ENCODE measurements at places on chromosomes 12 and 14.

- no peak for DNase-seq
These were observed 148.1 kb upstream of the LRIG3 start for GRCh38 chr12:59068436-59068835.

DNA sequence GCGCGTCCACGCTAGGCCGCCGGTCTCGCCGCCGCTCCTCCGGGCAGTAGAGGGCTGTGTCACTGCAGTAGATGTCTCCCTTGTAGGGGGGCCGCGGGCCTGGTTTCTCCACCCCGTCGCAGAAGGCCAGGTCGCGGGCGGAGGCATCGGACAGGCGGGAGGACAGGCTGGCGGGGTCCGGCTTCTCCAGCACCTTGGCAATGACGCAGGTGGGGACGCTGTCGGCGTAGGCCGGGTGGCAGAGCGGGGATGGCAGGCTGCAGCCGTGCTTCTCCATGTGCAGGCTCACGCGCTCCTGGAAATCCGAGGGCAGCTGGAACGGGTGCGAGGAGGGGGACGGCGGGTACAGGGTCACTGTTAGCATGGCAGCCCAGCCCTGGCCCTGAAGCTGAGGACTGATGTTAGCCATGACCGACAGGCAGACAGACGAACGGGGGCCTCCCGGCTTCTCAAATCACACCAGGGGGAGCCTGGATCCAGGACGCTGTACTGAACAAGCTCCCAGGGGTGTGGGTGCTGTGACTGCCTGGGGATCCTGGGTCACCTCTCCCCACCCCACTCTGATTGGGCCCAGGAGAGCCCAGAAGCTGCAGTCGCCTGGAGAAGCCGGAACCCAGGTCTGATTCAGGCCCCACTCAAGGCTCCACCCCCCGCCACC lies 48.1 kb downstream of the BEGAIN start:
- no peak for DNase-seq

DNA sequence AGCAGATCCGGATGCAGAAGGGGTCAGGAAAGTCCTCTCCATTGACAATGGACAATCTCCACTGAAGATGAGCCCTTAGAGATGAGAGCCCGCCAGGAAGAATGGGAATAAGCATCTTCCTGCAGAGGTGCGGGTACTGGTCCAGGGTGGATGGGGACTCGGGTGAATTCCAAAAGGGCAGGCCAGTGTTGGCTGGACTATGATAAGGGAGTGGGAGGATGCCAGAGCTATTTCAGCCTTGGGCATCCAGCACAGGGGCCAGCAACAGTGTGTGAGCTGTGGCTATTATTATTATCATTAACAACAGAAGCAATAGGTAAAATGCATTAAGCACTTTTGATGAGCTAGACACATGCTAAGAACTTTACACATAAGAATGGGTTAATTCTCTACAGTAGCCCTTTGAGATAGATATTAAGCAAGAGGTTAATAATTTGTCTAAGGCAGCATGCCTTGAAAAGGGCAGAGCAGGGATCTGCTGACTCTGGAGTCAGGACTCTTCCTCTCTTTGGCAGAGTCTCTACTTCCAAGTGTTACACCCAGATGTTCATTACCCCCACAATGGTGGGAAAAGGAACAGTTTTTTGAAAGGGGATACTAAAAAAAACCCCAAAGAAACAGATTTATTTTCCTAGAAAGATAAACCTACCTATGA lies 55.2 kb downstream of the PRICKLE1 start:
- DNase-seq, result no peak

- DNase-seq, result no peak
These were observed 220.5 kb upstream of the PRICKLE1 start for GRCh38 chr12:42810006-42810405.

GRCh38 chr12:112380663-112381405 lies 1.4 kb downstream of the HECTD4 start:
- DNase-seq, result peak; percentile 19

DNA sequence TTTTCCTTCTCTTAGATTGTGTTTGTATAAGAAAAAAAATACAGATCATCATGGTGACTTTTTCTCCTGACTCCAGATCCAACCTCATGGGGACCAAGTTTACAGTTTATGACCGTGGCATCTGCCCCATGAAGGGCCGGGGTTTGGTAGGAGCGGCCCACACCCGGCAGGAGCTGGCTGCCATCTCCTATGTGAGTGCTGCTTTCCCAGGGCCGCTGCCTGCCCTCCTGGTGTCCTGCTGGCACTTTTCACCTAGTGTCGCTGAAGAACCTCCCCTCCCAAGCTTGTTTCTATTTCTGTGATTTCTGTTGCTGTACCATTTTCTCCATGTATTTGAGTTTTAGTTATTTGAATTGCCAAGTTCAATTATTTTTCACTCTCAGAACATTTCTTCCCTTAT lies 24.8 kb upstream of the TEAD4 start:
- DNase-seq, result no peak

DNA sequence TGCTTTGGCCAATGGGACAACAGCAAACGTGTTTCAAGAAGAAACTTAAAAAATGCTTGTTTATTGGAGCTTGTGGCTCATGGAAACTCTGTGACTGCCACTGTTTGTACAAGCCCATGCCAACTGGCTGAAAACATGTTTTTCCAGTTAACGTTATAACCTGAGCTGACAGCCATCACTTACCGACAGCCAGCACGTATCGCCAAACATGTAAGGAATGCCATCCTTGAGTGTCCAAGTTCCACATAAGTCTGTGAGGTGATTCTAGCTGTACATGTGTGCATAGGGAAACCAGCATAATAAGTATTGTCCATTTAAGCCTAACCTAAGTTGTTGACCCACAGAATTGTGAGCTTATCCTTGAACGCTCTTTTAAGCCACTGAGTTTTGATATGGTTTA lies 596.9 kb downstream of the TRHDE start:
- DNase-seq, result no peak

GRCh38 chr12:49432616-49433015 lies 65.4 kb downstream of the SPATS2 start:
- DNase-seq, result no peak

DNA sequence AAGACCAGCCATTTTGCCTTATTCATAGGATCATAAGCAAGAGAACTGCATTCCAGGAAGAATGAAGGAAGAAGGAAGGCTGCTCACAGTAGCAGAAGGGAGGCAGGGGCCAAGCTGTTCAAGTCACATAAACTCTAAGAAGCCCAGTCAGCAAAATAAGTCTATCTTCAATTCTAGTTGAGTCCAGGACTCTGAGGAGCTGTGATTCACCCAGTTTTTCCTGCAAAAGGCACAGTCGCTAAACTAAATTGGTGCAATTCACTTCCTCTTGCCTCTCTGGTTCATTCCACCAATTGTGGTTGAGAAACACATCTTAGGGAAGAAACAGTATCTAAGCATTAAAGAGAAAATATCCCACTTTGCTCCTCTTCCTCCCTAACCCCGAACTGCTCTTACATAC lies 9.8 kb downstream of the ZNF641 start:
- no peak for DNase-seq

GRCh38 chr14:90577661-90578282 lies 180.9 kb downstream of the CALM1 start:
- DNase-seq, result no peak

DNA sequence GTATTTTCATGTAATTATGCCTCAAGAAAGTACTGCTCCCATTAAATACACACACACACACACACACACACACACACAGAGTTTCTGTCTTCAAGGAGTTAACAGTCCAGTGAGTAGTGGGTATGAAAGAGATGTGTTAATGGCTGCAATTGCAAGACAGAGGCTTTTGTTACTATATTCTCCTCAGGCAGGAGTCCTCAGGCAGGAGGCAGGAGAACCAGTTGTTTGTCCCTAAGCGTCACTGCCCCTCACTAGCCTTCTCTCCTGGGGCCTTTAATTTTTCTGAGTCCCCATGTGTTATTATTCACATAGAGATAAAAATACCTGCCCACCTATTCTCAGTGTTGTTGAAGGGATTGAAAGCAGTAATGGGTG lies 31.2 kb downstream of the DAD1 start:
- no peak for DNase-seq

DNA sequence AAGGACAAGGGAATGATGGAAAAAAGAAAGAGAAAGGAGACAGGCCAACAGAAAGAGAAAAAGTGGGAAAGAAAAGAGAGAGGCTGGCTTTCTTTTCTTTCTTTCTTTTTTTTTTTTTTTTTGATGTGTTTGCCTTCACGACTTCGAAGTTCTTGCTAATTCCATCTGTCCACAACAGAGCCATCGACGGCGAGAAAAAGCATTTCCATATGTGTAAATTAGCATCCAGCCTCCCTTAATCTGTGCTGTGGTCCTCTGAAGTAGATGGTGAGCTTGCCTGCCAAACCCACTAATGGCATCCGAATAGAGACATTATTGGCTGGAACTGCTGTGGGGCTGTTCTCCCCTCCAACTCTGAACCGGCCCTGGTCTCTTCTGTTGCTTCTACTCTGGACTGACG lies 997.4 kb downstream of the BCL11B start:
- no peak for DNase-seq

- DNase-seq, result no peak
These were observed 51.5 kb downstream of the SLC15A4 start for GRCh38 chr12:128772249-128772648.

GRCh38 chr14:77883131-77883846 lies 83.4 kb downstream of the ADCK1 start:
- DNase-seq, result no peak

DNA sequence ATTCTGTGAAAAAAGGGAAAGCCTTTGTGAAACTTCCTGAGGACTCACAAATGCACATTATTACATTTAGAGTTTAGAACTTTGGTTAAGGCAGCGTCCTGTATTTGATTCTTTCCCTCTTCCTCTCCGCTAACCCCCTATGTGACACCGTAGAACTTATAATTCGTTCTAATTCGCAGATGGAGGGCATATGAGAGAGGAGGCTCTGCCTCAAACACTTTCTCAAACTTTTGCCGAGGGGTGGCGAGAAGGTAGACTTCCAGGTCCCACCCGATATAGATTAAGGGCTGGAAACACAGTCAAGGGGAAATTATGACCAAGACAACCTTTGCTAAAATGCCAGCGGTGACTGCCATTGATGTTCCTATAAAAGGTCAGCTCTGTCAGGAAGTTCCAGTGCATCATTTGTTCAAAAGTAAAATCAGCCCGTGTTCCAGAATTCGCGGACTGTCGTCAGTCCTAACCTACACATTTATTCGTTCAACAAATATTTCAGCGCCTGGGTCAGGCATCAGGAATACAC lies 904 bp upstream of the PAPOLA start:
- no peak for DNase-seq

DNA sequence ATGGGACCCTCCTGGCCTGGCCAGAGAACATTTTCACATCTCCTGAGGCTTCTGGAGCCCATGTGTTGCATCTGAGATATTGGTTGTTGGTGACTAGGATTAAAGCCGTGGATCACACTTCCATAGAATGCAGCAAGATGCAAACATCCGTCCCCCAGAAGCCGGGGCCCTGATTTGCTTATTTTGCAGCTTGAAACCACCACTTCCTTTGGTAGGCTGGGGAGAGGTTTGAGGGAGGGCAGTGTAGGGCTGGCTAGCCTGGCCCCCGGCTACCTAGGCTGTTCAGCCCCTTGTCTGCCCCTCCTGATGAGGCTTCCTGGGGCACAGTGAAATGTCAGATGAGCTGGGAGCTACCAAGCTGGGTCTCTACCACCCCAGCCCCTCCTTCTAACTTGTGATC lies 209.7 kb upstream of the PWP1 start:
- no peak for DNase-seq

DNA sequence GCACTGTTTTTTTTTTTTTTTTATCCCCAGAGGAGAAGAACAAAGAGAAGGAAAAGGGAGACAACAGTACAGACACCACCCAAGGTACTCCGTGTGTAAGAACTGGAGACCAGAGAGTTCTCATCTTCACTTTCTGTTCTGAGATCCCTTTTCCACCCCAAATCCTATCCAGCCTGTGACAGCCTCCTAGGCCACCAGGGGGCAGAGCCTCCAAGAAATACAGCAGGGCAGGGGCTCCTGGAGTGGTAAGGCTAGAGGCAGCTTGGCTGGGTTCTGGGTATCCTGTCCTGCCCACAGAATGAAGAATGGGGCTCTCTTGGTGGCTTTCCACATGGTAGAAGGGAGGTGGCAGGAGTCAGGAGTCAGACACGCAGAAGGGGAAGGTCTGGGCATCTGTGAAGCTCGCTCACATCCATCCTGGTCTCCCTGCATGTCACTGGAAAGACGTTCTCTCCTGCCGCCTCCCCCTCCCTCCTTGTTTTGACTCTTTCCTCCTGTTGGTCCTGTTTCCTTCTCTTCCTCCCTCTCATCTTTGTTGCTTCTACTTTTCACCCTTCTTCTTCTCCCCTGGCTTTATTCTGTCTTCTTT lies 12.0 kb downstream of the CLSTN3 start:
- no peak for DNase-seq

DNA sequence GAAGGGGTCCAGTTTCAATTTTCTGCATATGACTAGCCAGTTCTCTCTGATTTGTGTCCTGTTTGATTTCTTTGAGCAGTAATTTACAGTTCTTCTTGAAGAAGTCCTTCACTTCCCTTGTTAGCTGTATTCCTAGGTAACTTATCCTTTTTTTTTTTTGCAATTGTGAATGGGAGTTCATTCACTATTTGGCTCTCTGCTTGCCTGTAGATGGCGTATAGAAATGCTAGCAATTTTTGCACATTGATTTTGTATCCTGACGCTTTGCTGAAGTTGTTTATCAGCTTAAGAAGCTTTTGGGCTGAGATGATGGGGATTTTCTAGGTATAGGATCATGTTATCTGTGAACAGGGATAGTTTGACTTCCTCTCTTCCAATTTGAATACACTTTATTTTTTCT lies 77.6 kb upstream of the NID2 start:
- no peak for DNase-seq

- no peak for DNase-seq
These were observed 322.4 kb upstream of the CLEC14A start for GRCh38 chr14:38578278-38578681.

DNA sequence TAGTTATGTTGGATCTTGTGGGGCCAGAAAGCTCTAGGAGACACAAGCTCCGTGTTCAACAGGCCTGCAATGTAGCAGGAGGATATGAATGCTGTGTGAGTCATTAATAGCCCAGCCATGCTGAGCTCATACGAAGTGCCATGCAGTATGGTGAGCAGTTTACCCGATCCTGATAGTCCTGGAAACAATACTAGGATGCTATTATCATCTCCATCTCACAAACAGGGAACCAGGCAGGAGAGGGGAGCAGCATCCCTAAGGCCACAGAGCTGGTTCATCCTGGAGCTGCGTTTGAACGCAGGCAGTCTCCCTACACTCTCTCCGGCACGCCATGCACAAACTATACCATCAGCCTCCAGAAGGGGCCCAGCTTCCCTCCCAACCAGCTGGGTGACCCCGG lies 20.5 kb downstream of the TTC7B start:
- no peak for DNase-seq
